ENCODE measurements at places on chromosomes 12 and 14.

GRCh38 chr12:118880720-118881493 lies 100.4 kb upstream of the SRRM4 start:
- no peak for DNase-seq

DNA sequence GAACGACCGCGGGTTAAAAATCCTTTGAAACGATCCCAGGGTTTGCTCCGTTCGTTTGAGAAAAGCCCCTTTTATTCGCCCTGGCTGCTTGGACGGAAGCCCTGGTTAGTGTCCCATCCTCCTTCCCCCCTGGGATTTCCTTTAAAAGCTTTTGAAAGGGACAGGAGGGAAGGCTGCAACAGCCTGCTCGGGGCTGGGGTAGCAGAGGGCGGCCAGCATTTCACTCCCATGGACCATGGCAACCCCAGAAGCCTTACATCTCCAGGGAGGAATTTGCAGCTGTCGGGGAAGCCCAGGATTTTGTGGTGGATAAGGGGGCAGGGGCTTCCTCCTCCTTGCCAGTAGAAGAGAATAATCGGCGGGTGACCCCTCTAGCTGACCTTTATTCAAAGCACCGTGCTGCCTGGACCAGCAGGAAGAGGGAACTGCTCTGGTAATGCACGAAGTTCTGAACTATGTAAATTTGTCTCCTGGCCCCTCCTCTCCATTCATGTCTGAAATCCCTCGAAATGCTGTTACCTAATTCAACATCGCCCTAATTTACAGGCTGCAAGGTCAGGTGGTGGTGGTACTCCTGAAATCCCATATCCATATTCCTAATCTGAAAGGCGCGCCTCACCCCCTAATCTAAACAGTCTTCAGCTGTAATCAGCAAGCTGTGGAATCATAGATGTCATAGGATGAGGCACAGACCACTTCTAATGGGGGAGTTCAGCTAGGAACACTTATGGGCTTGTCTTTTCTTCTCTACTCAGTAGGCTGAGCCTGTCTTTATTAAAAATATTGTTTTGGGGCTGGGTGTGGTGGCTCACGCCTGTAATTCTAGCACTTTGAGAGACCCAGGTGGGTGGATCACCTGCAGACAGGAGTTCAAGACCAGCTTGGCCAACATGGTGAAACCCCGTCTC lies 1.0 kb upstream of the CLIP1 start:
- DNase-seq, result no peak

DNA sequence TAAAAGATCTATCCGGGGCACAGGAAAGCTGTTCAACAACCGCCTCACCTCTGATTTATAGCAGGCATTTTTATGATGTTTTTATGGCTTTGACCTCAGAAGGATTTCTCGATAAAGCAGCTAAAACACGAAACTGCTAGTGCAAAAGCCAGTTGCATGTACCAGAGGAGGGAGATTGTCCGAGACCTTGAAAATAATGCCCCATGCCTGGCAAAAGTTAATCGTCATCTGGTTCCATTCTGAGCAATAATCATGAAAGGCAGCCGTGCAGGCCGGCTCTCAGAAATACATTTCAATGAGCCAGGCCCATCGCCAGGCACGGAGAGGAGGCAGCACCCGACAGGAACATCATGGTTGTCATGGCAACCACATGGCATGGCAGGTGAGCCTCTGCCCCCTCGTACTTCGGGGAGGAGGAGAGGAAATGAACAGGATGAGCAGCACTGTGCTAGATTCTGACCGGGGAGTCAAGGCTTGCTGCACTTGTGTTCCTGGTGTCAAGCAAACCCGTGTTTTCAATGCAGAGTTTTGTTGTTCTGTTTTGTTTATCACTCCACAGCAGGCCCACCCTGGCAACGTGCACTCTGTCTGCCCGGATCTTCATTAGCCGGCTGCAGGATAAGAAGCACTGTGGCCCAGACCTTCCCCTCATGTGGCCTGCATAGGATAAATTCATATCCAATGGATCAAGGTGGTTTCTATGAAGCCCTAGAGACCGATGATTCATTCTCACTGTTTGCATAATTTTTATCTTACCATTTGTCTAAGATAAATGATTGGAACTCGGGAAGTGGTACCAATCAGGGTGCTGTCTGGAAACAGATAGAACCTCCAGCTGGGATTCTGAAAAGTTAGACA lies 160.2 kb downstream of the RIMBP2 start:
- DNase-seq, result no peak

GRCh38 chr12:46835785-46836184 lies 10.0 kb upstream of the SLC38A4 start:
- no peak for DNase-seq

- DNase-seq, result no peak
Measured at GRCh38 chr12:51626115-51626514, 35.1 kb downstream of the SCN8A start.

DNA sequence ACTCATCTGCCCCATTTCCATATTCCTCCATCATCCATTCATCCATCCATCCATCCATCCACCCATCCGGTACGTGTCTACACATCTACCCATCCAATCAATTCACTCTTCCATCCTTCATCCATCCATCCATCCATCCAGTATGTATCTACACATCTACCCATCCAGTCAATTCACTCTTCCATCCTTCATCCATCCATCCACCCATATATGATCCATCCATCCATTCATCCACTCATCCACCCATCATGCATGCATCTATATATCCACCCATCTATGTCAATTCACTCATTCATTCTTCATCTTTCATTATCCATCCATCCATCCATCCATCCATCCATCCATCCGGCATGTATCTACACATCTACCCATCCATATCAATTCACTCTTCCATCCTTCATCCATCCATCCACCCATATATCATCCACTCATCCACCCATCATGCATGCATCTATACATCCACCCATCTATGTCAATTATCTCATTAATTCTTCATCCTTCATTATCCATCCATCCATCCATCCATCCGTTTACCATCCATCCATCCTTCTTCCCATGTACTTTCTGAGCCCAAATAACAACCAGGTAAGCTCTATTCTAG lies 108.6 kb upstream of the NOS1 start:
- DNase-seq, result no peak

- no peak for DNase-seq
Measured at GRCh38 chr12:58378028-58378427, 436.7 kb downstream of the ATP23 start.

DNA sequence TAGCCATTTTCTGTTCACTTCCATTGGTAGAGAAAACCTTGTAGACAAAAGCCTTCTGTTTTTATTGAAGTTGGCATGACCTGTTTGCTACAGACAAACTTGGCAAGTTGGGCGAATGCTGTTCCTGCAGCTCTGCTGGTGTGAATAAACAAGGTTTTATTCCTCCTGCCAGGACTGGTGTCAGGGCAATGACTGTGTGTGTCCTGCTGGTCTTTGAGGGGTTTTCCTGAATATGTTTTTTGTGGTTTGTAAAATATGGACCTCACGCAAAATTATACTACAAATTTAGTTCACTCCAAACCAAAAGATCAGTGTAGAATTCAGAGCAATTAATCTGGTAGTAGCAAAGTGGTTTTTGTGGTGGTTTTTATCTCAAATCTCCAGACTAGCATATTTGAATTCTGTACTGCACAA lies 140.8 kb downstream of the ERC1 start:
- DNase-seq, result no peak

DNA sequence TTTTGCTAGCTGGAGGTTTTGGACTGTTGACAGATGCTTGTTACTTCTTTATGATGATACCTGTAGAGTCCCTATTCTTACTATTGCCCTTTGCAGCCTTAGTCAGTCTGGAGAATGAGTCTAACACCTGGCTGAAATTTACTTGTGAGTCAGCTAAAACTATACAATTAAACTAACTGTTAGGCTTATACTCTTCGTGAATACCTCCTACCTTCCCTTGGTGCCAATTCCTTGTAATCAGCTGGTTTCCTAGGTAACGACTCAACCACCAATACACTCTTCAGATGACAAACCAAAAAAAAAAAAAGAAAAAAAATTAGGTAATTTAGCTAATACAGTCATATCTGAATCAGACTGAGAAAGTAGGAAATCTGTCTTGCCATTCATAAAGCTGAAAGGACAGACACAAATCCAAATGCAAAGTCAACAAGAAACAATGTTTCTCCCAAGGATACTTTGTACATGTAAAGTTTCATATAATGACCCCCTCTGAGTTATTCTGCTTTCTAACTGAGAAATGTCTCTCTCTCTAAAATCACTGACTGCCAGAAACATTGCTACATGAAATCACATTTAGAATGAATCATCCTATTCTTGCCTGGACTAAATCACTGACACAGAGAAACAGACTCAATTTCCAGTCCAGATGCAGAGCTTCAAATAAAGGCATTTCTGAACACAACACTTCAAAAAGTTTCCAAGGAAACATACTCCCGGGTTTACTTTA lies 56.5 kb upstream of the CDKL1 start:
- DNase-seq, result no peak

DNA sequence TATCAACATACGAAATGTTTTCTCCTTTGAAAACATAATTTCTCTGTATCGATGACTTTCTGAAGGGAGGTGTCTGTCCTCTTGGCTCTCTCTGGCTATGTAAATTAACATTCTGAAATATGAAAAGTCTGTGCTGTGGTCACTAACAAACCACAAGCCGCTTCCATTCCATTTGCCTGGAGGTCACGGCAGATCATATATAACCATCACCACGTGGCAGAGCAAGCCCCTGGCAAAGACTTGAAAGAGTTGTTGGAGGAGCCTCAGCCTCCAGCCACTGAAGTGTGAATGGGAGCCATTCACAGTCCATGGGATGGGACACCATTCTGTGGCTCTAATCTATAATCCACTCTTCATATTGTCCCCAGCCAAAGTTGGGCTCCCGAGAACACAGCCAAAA lies 39.6 kb downstream of the CDKL1 start:
- no peak for DNase-seq
